BJ (cell line): ENCODE measurements at places on chromosomes 16 and 17.

DNA sequence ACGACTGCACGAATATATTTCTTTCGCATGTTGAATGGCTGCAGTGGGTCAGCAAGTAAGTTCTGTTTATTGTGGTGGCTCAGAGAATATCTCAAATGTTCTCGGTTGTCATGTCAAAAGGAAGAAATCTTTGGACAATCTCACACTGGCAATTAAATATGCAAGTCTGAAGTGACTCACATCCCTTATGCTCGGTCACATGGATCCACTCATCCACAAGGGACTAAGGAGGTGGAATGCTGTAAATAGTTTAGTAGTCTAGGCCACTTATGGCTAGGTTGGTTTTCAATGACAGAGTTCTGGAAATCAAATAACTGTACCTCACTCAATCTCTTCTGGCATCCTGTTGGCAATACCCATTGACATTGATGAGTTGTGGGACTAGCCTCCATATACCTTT, 33.0 kb upstream of the PMP22 start:
- DNase-seq, result no peak

DNA sequence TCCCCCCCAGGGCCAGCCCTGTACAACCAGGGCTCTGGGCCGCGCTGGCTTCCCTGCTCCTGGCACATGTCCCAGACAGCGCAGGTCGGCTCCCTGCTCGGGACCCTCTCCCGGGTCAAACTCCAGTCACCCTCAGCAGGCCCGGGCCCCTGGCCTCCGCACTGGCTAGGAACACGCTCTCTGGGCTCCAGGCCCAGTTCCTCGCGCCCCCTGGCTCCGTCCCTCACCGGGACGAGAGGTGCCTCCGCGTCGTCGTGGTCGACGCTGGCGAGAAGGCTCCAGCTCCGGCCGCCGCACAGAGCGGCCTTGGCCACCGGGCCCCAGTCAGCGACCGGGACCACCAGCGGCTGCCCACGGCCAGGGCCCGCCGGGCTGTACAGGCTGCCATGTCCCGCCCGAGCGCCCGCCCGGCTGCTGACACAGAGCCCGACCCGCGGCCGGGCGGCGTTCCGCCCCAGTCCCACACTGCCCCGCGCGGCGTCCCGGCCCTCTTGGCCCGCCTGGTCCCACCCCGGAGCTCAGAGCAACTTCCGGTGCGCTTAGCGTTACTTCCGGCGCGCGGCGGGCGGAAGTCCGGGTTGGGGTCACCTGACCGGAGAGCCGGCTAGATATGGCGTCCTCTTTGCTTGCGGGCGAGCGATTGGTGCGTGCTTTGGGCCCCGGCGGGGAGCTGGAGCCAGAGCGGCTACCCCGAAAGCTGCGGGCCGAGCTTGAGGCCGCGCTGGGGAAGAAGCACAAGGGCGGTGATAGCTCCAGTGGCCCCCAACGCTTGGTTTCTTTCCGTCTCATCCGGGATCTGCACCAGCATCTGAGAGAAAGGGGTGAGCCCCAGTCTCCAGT, at the start of gene POLDIP2:
Gene POLDIP2, minus strand, starts transcription at position 467 of the 840 bp plus-strand sequence. Its CDS starts 79 bp downstream, at position 388.
- peak; percentile 57 for DNase-seq

- no peak for DNase-seq
These were observed 34.1 kb downstream of the VPS53 start for GRCh38 chr17:680529-680928.

- no peak for DNase-seq
These were observed 5.5 kb downstream of the SSTR2 start for GRCh38 chr17:73170324-73170723.

- DNase-seq, result no peak
These were observed 42.9 kb downstream of the HAPSTR1 start for GRCh38 chr16:9134306-9134705.

DNA sequence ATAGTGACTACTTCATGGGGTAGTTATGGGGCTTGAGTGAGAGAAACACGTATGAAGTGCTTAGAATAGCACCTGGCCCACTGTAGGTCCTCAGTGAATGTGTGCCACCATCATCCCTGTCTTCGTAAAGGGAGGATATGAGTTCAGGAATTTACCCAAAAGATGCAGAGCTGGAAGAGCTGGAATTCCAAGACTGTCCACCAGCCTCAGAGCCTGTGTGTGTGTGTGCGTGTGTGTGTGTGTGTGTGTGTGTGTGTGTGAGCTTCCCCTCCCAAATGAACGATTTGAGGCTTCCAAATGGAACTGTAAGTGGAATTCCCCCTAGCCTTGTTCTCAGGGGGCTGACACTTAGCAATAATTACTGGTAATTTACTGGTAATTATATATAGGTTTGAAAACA, 27.3 kb downstream of the WFDC1 start:
- DNase-seq, result no peak

DNA sequence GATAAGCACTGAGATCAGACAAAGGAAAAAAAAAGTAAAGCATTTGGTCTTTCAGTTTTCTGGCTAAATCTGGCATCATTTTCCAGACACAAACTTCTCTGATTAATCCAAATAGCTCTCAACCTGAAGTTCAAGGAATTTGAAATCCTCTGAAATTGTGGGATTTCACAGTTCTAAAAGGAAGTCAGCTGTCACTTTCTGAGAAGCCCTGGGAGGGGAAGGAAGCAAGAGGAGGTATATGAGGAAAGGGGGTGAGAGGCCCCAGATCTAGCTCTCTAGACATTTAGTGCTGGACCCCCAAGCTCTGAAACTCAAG, 17.5 kb upstream of the HOXB9 start:
- no peak for DNase-seq

GRCh38 chr17:73165616-73166404, 1.0 kb downstream of the SSTR2 start:
- DNase-seq, result no peak

DNA sequence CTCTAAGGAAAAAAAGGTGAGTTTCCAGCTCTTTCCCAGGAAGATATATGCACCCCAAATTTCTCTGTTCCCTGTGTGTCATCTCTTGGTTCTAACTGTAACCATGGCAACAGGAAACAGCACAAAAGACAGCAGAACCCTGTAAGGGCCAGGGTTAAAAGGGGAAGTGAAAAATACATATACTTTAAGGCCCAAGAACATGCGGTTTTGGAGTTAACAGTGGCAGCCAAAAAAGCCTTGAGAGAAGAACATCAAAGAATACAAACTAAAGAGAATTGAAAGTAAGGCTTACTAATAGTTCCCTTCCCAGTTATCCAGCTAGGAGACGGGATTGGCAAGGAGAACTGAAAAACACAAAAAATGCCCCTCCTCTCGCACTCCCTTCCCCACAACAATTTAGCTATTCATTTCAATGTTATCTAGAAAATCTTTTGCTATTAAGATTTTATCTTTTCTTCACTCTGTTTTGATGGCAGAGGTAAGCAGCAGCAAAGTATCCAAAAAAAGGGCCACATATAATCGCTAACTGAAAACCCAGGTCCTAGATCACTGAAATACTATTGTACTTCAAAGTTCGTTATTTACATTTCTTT, 1.5 kb downstream of the SPOP start:
- no peak for DNase-seq

GRCh38 chr17:48804936-48805411, 12.1 kb downstream of the TTLL6 start:
- no peak for DNase-seq

- DNase-seq, result peak; percentile 9
These were observed at the start of gene ATMIN for GRCh38 chr16:81035398-81035974. ATMIN (plus strand) TSS chr16:81035842; CDS start chr16:81035871, 29 bp downstream.

- DNase-seq, result no peak
These were observed 1.7 kb downstream of the NATD1 start for GRCh38 chr17:21251337-21252010.

GRCh38 chr17:73160980-73161630, 3.7 kb upstream of the SSTR2 start:
- no peak for DNase-seq

GRCh38 chr17:78583091-78583490, 5.9 kb upstream of the DNAH17 start:
- DNase-seq, result no peak

- no peak for DNase-seq
These were observed 18.5 kb upstream of the NTN1 start for GRCh38 chr17:9002606-9003354.

- DNase-seq, result no peak
These were observed 69.8 kb downstream of the MRM3 start for GRCh38 chr17:851924-852323.

DNA sequence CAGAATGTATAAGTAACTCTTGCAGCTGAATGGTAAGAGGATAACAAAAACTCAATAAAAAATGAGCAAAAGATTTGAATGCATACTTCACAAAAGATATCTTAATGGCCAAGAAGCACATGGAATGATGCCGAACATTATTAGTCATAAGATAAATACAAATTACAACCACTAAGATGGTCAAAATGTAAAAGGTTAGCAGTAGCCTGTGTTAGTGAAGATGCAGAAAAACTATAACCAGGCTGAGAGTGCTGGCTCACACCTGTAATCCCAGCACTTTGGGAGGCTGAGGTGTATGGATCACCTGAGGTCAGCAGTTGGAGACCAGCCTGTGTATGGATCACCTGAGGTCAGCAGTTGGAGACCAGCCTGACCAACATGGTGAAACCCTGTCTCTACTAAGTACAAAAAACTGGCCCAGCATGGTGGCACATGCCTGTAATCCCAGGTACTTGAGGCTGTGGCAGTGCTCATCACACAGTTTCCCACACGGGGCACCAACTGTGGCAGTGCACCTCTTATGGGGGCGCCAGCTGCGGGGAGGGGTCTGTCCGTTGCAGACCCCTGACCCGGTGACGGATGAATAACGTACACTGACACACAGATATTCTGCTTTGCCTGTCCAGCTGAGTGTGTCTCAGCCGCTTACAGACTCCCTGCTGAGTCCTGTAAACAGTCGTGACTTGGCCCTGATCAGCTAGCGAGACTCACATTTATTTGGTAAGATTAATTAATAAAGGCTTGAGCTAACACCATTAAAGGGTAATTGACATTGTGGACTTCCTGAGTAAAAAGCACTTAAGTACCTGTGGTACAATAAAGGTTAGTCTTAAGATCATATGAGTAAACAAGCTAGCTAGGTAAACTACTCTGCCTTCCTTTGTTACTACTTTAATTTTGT, 45.7 kb upstream of the FAM20A start:
- no peak for DNase-seq

GRCh38 chr17:40316571-40317344, 7.8 kb downstream of the RARA start:
- DNase-seq, result no peak

- no peak for DNase-seq
These were observed 7.8 kb upstream of the MAPK7 start for GRCh38 chr17:19370493-19370960.

- no peak for DNase-seq
These were observed 1.9 kb upstream of the UNC13D start for GRCh38 chr17:75845933-75846691.

DNA sequence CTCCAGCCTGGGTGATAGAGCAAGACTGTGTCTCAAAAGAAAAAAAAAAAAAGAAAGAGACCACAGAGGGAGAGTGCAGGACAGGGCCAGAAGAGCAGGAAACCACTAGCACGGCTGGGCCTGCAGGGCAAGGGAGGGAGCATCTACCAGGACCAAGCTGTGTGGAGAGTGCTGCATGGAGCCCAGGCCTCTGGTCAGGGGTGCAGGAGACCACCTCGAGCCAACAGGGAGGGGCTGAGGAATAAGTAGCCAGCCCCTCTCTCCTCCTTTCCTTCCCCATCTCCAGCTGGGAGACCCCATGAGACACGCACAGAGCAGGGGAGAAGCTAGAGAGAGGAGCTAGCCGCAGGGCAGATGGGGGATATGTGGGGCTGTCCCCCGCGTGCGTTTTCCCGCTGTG, 67.0 kb upstream of the DNAH17 start:
- DNase-seq, result no peak

DNA sequence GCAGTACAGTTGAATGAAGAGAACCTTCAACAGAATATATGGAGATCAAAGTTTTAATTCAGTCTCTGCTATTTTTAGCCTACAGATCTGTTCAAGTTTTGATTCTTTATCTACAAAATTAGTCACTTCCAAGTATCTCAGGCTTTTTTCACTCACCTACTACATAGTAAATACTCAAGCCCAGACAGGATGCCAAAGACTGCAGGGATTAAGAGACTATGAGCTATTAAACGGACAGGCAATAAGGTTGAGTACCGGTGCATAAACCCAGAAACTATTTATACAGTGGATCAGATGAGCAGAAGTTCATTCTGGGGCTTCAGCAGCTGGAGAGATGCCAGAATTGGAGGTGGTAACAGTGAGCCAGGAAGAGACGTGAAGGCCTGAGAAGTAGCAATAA, 18.7 kb upstream of the OR3A1 start:
- DNase-seq, result no peak

GRCh38 chr16:15435216-15435864, 952 bp downstream of the BMERB1 start:
- no peak for DNase-seq

DNA sequence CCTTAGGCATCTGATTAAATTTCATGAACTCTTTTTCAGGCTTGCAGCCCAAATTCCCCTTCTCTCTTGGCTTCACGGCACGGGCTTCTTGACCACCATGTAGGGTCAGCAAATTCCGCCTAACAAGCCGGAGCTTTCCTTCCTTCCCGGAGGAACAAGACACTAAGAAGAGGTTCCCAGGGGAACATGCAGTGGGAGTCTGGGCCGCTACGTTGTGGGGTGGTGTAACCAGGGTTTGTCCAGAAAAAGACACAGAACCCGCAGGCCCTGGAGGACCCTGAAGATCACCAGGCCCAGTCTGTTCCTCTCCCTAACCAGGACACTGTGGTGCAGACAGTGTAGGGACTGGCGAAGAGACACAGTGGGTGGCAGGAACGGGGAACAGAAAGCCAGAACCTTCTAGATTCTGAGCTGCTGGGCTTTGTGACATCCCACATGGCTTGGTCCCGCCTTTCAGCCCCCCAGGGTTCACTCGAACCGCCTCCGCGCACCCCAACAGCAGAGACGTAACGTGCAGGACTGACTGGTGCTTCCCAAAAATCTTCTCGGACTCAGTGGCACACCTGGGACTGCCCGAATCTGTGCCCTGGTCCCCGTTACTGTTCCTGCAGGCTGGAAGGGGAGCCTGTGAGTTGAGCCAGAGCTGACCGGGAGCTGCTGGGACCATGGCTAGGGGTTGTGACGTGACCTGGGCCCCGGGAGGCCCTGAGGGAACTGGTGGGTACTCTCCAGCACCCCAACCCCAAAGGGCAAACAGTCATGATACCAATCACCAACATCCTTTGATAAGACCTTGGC, 55.2 kb downstream of the TBC1D16 start:
- DNase-seq, result no peak

GRCh38 chr17:43591779-43592562, 45.8 kb upstream of the ETV4 start:
- DNase-seq, result no peak

- DNase-seq, result no peak
These were observed 333.8 kb downstream of the SNX29 start for GRCh38 chr16:12310286-12310685.

- DNase-seq, result no peak
These were observed 13.5 kb downstream of the SPPL2C start for GRCh38 chr17:45857977-45858708.

- no peak for DNase-seq
These were observed 15.5 kb downstream of the RMI2 start for GRCh38 chr16:11360641-11361373.

- DNase-seq, result no peak
These were observed 67.7 kb downstream of the MPRIP start for GRCh38 chr17:17109907-17110306.

- DNase-seq, result no peak
These were observed 67.9 kb downstream of the CEP95 start for GRCh38 chr17:64574646-64575045.

- no peak for DNase-seq
These were observed 142.6 kb upstream of the CPHXL start for GRCh38 chr16:75868636-75869632.
